ENCODE measurements at places on chromosomes 3 and 15.

GRCh38 chr15:72197460-72198355 is at the start of gene GRAMD2A:
GRAMD2A (minus strand) TSS chr15:72197787.
- DNase-seq = peak; percentile 58

- DNase-seq = no peak
Observed at GRCh38 chr15:29813009-29813408, 9.3 kb downstream of the TJP1 start.

DNA sequence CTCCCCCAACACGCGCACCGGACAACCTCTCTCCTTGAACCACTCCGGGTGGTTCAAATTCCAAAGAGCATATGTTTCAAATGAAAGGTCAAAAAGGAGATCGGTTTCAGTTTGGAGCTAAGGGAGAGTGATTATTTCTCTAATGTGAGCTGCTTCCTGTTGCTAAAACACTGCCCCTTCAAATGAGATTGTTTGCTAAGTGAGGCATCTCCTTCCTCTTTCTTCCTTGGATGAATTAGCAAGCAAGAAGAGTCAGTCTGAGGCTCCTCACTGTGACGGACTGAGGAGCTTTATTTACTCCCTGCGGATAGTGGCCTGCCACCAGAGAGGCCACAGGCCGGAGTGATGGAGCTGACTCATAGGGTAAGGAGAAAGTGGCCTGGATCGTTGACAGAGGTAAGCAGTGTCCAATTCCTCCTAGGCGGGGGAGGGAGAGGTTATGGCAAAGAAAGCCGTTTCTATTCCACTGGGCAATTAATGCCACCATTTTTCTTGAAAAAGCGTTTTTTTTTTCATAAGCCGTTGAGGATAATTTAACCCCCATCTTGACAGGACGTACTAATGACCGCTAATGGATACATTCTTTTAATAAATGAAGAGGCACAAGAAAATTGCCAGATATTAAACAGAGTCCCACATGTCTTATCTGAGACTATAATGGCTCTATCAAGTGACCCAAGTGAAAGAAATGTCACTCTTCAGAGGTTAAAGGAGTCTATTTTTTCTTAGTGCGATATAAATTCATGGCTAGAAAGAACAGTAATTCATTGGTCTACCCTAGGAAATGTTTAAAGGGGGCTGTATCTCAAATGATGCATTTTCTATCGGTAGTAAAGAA is 167.0 kb upstream of the ANKRD28 start:
- DNase-seq = no peak

DNA sequence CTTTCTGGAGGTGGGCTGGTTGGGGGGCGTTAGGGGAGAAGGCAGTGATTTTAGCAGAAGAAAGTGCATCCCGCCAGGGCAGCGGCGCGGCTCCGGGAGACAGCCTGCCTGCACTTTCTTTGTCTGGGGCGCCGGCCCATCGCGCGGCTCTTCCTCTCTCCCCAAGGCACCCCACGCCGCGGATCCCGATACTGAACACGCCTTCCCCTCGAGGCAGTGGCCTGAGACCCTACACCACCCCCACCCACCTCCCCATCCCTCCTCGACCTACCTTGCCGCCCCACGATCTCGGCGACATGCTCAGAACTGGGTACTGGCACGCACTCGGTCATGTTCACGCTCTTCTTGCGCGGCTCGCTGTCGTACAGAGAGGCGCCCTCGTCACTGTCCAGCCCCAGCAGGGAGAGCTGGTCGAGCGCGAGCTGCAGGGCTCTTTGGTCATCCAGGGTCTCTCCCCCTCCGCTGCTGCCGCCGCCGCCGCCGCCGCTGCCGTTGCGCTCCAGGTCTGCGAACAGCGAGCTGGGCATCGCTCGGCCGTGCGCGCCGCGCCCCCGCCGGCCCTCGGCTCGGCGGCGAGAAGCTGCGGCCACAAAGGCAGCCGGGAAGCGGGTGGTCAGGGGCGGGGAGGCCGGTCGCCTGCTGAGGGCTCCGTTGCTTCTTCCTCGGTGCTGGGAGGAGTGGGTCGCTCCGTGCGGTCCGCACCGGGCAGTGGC is 483 bp downstream of the MEX3B start:
- no peak for DNase-seq

GRCh38 chr3:128707928-128708494 is 18.0 kb upstream of the RAB7A start:
- DNase-seq = no peak

DNA sequence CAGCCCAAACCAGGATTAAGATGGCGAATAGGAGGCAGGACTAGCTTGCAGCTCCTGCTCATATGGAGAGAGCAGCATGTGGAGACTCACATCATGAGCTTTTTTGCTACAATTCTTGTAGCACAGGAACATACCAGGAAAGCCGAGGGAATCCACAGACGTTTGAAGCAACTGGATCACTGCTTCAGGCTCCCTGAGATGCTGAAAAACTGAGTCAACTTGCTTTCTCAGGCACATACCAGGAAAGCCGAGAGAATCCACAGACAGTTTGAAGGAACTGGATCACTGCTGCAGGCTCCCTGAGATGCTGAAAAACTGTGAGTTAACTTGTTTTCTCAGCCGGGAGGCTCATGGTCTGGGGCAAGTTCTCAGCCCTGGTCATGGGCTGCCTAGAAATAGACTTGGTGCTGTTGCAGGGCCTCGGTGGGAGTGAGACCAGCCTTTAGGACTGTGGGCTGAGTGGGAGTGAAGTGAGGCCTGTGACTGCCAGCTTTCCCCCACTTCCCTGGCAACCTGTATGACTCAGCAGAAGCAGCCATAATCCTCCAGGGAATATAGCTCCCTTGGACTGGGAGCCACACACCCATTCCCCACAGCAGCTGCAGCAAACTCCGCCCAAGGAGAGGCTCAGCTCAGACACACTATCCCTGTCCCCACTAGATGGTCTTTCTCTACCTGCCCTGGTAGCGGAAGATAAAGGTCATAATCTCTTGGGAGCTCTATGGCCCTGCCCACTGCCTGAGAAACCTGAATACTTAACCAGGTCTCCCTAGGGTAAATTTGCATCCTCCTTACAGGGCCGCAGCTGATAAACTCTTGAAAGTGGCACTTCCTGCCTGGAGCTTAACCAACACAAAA is 51.9 kb upstream of the PFN2 start:
- DNase-seq = no peak

DNA sequence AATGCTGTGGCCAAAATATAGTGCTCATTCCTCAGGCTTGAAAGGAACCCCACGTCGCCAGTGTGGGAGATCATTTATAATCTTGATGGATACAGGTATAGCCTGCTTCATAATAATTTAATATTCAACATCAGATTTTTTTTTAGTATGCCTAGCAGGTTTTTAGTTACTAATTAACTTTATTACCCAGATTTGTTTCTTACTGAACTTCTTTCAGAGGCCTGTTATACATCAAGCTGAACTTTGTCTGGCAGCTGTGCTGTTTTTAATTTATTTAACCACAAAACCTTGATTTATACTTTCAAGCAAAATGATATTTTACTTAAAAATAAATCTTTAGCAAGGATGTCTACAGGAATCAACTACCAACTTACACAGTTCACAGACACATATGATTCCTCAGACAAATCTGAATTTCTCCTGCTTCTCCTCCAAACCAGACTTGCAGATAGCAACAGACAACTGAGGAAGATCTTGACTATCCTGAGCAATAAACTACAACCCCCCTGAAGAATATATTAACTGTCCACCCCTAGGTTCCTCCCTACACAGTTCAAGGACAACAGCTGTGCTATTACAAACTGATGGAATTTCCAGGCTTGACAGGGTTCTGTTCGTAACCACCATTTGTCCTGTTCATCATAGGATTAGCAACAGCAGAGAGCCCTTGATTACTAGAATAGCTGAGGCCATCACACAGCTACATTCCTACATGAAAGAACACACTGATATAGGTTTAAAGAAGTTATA is 610 bp downstream of the MAP4 start:
- no peak for DNase-seq

Measured in activated CD4-positive, alpha-beta T cell treated with anti-CD3 and anti-CD28 coated beads, Interleukin-2, Interleukin-6, amounts not matched to agents 100 ng/mL and 50 ng/mL, durations not matched to agents 16 hours and 8 hours (primary cell).